Glutamatergic neuron (in vitro differentiated cells): ENCODE measurements at places on chromosomes 1 and 21. TPM values are rescaled to one million over a fixed set of nuclear protein-coding genes. Genes with fewer than 3 reads are reported as not detected.

DNA sequence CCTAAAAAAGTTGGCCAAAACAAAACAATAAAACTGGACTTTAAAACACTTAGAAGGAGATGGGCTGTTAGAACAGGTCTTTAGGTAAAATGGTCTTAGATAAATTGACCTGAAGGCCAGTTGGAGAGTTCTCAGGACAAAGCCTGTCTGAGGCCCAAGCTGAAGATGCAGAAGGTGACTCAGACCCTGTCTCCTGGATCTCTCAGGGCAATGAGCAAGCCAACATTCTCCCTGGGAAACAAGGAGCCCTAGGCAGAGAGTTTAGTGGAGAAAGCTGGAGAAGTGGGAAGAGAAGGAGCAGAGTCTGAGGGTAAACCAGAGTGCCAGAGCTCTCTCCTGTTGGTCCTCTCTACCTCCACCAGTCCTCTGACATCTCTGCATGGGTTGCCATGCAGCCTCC, 70.1 kb downstream of the FCRL5 start:
- H3K27me3 ChIP-seq, result no peaks in the 10 kb centered on the region
- no peak overlapping the region for H3K4me3 ChIP-seq
- no peak overlapping the region for H3K27ac ChIP-seq
- no peaks in the 10 kb centered on the region for H3K4me1 ChIP-seq
- no peaks in the 10 kb centered on the region for H3K36me3 ChIP-seq

GRCh38 chr1:30419831-30420230, 303.6 kb downstream of the MATN1 start:
- H3K27ac ChIP-seq, result no peak overlapping the region
- H3K27me3 ChIP-seq, result peaks cover 2% of the 10 kb centered on the region
- no peak for DNase-seq
- H3K36me3 ChIP-seq, result no peaks in the 10 kb centered on the region
- H3K4me1 ChIP-seq, result no peaks in the 10 kb centered on the region

- H3K27ac ChIP-seq, result no peak overlapping the region
- H3K4me1 ChIP-seq, result peaks cover 1% of the 10 kb centered on the region
- no peaks in the 10 kb centered on the region for H3K27me3 ChIP-seq
- no peaks in the 10 kb centered on the region for H3K36me3 ChIP-seq
Measured at GRCh38 chr1:72015006-72015405, 267.3 kb downstream of the NEGR1 start.

DNA sequence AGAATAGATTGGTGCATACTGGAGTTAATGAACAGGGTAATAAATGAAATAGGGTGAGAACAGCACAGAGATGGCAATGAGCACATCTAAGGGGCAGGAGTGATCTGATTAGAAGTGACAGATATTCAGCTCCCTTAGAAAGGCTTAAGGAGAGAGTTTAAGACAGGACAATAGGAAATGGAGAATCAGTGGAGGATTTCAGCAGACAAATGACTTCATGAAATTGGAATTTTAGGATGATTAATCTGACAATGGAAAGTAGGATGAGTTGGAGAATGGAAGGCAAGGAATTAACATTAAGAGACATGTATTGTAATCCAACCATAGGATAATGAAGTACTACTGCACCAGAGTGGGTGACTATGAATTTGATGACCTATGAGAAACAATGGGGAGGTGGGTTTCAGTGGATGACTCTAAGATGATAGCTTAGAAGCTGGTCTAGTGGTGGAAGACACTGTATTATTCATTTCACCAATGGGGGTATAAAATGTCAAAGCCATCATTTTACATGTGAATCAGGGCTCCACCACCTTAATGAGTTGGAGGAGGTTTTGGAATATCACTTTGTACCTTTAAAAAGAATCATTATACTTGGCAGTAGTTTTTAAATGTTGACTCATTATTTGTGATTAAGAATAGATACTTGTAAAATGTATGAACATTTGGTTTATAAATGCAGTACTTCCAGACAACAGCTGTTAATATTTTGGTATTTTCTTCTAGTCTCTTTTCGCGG, 139.1 kb downstream of the PLA2G4A start:
- H3K4me1 ChIP-seq, result no peaks in the 10 kb centered on the region
- H3K27me3 ChIP-seq, result no peaks in the 10 kb centered on the region
- H3K4me3 ChIP-seq, result no peak overlapping the region
- no peak overlapping the region for H3K27ac ChIP-seq
- no peak for DNase-seq

The NUDC gene
- 53.2 TPM for total RNA-seq

DNA sequence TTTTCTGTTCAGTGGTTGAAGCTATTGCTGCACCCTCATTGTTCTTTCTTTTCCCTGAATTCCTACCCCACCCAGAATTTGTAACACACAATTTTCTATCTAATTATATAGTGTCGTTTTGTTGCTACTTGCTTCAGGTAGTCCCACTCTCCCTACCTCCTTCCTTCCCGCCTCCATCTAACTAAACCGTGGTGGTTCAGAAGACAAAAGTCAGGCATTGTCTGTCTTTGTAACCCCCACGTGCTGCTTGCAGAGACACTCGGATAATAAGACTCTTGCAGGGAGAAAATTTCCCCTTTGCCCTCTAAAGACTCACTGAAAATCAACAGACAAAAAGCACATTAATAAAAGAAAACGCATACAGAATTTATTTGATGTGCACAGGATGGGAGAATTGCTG, 46.2 kb upstream of the BTG3 start:
- DNase-seq, result no peak
- no peak overlapping the region for H3K27ac ChIP-seq
- no peaks in the 10 kb centered on the region for H3K27me3 ChIP-seq
- no peaks in the 10 kb centered on the region for H3K4me1 ChIP-seq
- H3K36me3 ChIP-seq, result no peaks in the 10 kb centered on the region

DNA sequence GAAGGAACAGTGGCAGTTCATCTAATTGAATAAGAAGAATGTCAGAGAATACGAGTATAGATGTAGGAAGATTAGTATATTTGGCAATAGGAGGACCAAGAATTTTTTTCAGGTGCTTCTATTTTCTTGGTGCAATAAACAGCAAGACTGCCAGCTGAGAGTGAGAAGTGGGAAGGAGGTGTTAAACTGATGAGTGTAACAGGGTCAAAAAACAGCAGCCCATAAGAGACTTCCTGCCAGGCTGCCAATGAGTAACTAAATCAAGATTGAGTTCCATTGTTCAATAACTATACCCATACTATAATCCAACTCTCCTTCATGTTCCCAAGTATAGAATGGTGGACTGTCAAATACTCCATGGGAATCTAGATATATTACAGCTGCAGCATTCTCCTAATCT, 28.7 kb downstream of the LYST start:
- no peak for DNase-seq
- H3K4me3 ChIP-seq, result no peak overlapping the region
- no peaks in the 10 kb centered on the region for H3K36me3 ChIP-seq
- no peaks in the 10 kb centered on the region for H3K27me3 ChIP-seq
- H3K4me1 ChIP-seq, result peaks cover 21% of the 10 kb centered on the region

DNA sequence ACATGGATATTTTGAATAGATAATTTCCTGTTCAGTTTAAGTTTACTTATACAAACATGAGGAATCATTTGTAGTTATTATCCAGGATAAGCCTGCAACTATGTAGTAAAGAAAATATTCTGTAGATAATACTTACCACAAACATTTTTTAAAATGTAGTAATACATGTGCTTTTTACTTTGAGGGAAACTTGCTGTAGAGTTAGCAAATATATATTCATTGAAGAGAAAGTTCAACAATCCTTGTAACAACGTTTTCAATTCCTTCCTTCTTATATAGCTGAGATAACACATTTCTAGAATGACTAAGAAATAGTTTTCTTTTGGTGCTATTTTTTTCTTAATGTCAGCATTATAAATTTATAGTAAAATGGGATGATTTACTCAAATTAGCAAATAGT, 664.6 kb upstream of the ADAMTS5 start:
- DNase-seq, result no peak
- H3K36me3 ChIP-seq, result no peaks in the 10 kb centered on the region
- no peak overlapping the region for H3K27ac ChIP-seq

DNA sequence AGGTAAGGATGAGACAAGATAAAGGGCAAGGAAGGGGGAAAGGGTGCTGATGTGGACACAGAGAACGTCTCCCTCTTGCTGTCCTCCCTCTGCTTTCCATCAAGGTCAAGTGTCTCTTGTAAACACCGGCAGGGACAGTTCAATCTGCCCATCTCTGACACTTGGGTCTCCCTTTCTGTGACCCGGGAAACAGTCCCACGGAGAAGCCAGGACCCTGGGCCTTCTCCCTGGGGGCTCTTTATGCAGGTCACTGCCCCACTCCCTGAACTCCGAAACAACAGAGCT, 254.3 kb downstream of the LTN1 start:
- H3K27me3 ChIP-seq, result no peaks in the 10 kb centered on the region
- no peak overlapping the region for H3K4me3 ChIP-seq
- DNase-seq, result no peak
- no peaks in the 10 kb centered on the region for H3K4me1 ChIP-seq

DNA sequence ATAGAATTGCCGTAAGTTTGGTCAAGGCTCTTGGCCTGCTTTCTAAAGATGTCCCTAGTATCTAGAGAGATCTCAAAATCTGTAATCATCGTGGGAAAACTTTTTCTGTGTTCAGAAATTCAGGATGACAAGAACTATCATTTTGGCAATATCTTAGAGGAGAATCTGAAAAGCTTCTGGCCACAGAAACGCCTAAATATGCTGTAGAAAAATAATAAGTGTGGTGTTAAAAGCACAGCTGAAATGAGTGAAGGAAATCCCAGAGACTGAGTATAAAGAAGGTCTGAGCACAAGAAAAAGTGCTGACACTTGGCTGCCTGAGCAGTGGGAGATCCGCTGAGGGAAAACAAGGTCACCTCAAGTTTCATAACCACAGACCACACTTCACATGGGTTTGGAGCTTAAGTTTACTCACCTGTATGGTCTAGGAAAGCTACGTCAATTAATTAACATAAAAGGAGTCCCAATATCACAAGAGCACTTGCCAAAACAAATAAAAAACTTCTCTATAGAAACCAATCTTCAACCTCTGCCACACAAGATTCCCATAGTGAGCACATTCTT, 235.2 kb upstream of the IRF2BP2 start:
- no peak for DNase-seq
- H3K4me3 ChIP-seq, result no peak overlapping the region
- H3K27me3 ChIP-seq, result no peaks in the 10 kb centered on the region
- H3K27ac ChIP-seq, result no peak overlapping the region

The MANEAL gene
- total RNA-seq, result 112 TPM

- no peaks in the 10 kb centered on the region for H3K27me3 ChIP-seq
- H3K4me1 ChIP-seq, result no peaks in the 10 kb centered on the region
- no peak overlapping the region for H3K4me3 ChIP-seq
- no peak overlapping the region for H3K27ac ChIP-seq
- H3K36me3 ChIP-seq, result peaks cover 4% of the 10 kb centered on the region
Measured at GRCh38 chr21:29196670-29197191, 66.3 kb downstream of the MAP3K7CL start.

DNA sequence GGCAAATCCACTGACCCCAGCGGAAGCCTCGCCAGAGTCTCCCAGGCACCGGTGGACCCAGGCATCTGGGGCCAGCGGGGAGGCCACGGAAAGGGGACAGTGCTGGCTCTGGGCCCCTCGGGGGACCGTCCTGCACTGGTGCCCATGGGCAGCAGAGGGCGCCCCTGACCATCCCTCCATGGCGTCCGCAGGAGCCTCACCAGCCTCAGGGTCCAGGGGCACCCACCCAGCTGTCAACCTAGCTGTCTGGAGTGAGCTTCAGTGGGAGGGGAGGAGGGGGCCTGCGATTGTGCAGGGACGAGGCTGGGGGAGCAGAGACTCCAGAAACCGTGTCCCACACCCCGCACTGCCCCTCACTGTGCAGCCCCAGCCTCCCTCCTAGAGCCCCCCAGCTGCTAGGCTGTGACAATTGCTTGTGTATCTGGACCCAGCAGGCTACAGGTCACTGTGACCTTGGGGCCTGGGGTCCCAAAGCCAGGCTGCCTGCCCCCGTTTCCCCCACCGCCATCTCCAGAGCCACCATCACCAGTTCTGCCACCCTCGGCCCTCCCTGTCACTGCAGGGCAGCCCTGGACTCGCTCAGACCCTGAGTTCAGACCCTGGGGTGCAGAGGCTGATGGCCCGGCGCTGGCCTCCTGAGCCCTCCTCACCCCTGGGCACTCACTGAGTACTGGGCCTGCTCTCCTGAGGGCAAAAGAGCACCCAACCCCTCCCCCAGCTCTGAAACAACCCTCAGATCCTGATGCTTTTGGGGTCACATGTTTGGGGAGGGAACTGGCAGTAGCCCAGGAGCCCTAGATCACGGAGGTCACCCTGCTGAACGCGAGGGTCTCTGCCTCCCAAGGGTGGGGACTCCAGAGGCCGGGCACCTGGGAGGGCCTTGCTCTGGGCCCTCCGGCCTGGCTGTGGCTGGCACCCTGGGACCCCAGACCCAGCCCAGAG, 10.6 kb upstream of the COL6A1 start:
- no peaks in the 10 kb centered on the region for H3K27me3 ChIP-seq
- no peak overlapping the region for H3K4me3 ChIP-seq
- DNase-seq, result peak; percentile 87
- no peaks in the 10 kb centered on the region for H3K36me3 ChIP-seq

The S100A8 gene
- not detected for total RNA-seq

The IVL gene
- not detected for total RNA-seq

The SH2D1B gene
- total RNA-seq, result not detected

DNA sequence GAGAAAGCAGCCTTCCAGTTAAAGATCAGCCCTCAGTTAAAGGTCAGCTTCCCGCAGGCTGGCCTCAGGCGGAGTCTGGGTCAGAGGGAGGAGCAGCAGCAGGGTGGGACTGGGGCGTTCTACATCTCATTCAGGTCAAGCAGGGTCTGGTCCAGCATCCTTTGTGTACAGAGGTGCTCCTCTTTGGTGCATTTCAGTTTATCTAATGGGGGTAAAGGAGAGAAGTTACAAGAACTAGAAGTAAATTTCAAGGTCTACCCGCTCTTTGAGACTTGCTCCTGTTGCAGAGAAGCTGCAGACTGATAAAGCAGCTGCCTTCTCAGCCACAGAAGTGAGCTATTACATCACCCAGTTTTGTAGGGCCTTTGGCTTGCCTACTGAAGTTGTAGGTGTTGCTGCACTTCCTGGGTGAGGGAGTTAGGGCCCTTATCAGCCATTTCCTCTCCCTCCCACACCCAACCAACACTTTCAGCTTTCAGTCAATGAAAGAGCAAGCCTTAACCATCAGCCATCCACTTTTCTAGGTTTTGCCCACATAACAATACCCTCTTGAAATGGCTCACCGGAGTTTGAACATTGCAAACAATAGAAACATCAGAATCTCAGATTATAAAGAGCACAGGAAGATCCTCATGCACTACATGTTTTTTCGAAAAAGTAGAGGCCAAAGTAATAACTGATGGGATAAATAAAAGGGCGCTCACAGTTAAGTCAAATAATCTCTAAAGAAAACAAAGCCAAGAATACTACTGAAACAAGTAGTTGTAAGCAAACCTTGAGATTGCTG, 2.8 kb upstream of the NUP210L start:
- H3K27ac ChIP-seq, result peak overlapping the region; percentile 3
- H3K4me1 ChIP-seq, result no peaks in the 10 kb centered on the region
- peaks cover 10% of the 10 kb centered on the region for H3K36me3 ChIP-seq
- H3K4me3 ChIP-seq, result no peak overlapping the region
- no peak for DNase-seq
- H3K27me3 ChIP-seq, result peaks cover 4% of the 10 kb centered on the region

The TBX19 gene
- total RNA-seq, result 0.78 TPM

GRCh38 chr1:45867697-45868348, 64.4 kb downstream of the MAST2 start:
- H3K27me3 ChIP-seq, result no peaks in the 10 kb centered on the region
- no peak for DNase-seq
- no peaks in the 10 kb centered on the region for H3K36me3 ChIP-seq
- H3K4me1 ChIP-seq, result peaks cover 30% of the 10 kb centered on the region
